ENCODE measurements at places on chromosomes 16 and 17. TPM values are rescaled to one million over a fixed set of nuclear protein-coding genes. Genes with fewer than 3 reads are reported as not detected.

DNA sequence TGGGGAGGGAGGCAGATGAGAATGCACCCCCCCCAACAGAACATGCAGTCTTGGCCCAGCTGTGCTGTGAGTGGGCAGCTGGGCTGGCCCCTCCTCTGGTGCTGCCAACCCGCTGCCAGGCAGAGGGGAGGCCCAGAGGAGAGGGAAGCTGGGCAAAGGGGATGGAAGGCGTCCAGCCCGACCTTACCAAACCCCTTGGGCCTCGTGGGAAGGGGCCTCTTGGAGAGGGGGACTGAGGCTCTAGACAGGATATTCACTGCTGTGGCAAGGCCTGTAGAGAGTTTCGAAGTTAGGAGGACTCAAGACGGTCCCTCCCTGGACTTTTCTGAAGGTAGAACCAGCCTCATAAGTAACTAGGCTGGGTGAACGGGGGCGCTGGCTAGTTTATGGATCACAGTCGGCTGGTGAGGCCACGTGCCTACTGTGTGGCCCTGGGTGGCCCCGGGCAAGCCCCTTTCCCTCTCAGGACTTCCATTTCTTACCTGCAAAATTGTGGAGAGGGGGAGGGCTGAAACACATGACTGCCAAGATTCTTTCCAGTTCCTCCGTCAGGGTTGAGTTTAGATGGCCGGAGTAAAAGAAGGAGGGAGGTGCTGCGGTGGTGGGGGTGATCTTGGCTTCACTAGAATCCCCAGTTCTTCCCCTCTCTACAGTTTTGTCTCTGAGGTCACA lies 857 bp upstream of the STAT5A start:
- no peak for DNase-seq
- H3K27ac ChIP-seq = peak overlapping the region; percentile 97
- peaks cover 39% of the 10 kb centered on the region for H3K4me1 ChIP-seq

GRCh38 chr17:75553295-75554110 lies 28.0 kb downstream of the LLGL2 start:
- no peak overlapping the region for H3K27ac ChIP-seq
- no peaks in the 10 kb centered on the region for H3K36me3 ChIP-seq
- H3K4me3 ChIP-seq = no peak overlapping the region
- H3K4me1 ChIP-seq = no peaks in the 10 kb centered on the region
- no peak for DNase-seq

GRCh38 chr17:13398853-13399252 lies 202.9 kb downstream of the HS3ST3A1 start:
- H3K27ac ChIP-seq = no peak overlapping the region
- H3K27me3 ChIP-seq = peaks cover 16% of the 10 kb centered on the region
- no peaks in the 10 kb centered on the region for H3K36me3 ChIP-seq
- no peak for DNase-seq

- DNase-seq = no peak
- H3K27me3 ChIP-seq = no peaks in the 10 kb centered on the region
- H3K27ac ChIP-seq = peak overlapping the region; percentile 72
These were observed 63.2 kb downstream of the HELZ start for GRCh38 chr17:67181825-67182224.

The C16orf92 gene
- total RNA-seq = not detected

Data from T-helper 17 cell (primary cell).